Dorsolateral prefrontal cortex (tissue), 122 donors: ENCODE measurements at places on chromosomes 16 and 17.
A peak's percentile ranks its signal among the peaks of the same experiment; 100 is the strongest.

- DNase-seq = no peak
Measured at GRCh38 chr16:47016700-47017133, 43.2 kb upstream of the DNAJA2 start.

GRCh38 chr16:87823181-87823929 lies 46.0 kb downstream of the SLC7A5 start:
- no peak for DNase-seq

GRCh38 chr17:77354670-77355455 lies 214.1 kb downstream of the SEC14L1 start:
- peak; percentile 3 for DNase-seq

GRCh38 chr17:35969558-35970380 lies 11.5 kb downstream of the CCL16 start:
- peak; percentile 55 for DNase-seq

DNA sequence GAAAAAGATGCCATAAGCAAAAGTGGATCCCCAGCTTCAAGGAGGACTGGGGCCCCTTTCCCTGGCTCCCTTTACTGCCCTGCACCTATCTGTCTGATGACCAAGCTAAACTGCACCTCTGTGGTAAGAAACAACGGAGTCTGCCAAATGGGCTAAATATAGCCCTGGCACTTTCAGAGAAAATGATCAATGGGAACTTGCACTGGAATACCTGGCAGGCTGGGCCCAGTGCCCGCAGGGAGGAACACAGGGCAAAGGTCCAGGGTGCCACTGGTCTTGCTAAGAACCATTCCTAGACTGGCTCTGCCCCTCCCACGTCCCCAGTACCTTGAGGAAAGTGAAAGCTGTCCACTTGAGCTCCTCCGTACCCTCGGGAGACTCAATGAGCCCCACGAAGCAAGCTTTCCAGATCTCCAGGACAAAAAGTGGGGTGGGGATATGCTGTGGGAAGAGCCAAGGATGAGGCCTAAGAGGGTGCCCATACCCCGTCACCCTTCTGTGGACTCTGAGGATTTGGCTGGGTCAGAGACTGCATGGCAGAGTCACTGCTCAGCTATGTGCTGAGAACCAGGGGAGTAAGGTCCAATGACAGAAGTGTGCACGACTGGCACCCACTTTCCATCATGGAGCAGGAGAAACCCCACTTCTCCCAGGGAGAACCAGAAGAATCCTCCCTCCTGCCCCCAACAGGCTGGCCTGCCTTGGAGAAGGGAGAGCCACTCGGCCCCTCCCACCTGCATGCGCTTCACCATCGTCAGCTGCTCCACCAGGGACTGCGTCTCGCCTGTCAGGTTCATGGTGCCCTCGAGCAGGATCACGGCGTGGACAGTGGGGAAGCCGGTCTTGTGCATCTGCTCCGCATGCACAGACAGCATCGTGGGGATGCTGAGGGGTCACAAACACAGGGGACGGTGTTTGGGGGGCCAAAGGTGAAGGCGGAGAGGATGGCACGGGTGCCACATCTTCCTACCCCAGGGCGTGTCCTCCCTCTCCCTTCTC lies 17.4 kb downstream of the CSF3 start:
- DNase-seq = no peak

GRCh38 chr16:88803264-88803987 lies at the start of gene CDT1:
Gene CDT1, plus strand, starts transcription at chr16:88803789. Its CDS starts 43 bp downstream, at chr16:88803832.
- peak; percentile 88 for DNase-seq

DNA sequence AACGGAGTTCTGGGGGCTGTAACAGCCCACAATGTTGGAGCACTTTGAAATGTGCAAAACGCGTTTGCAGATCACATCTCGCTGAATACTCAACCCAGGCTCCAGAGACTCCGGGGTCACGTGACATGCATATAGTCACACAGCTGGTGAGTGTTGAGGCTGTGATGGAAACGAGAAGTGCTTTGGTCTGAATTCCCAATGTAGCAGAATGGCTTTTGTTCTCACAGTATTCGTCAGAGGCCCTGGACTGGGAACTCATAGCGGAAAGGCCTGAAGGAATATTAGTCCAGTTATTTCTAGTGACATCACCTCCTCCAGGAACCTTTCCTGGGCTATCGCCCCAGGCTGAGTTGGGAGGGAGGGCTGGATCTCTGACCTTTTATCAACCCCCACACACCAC lies 95.8 kb upstream of the CRHR1 start:
- no peak for DNase-seq

- no peak for DNase-seq
Measured at GRCh38 chr16:2035431-2036199, 8.9 kb downstream of the NHERF2 start.

GRCh38 chr16:12214509-12214908 lies 238.0 kb downstream of the SNX29 start:
- DNase-seq = no peak

DNA sequence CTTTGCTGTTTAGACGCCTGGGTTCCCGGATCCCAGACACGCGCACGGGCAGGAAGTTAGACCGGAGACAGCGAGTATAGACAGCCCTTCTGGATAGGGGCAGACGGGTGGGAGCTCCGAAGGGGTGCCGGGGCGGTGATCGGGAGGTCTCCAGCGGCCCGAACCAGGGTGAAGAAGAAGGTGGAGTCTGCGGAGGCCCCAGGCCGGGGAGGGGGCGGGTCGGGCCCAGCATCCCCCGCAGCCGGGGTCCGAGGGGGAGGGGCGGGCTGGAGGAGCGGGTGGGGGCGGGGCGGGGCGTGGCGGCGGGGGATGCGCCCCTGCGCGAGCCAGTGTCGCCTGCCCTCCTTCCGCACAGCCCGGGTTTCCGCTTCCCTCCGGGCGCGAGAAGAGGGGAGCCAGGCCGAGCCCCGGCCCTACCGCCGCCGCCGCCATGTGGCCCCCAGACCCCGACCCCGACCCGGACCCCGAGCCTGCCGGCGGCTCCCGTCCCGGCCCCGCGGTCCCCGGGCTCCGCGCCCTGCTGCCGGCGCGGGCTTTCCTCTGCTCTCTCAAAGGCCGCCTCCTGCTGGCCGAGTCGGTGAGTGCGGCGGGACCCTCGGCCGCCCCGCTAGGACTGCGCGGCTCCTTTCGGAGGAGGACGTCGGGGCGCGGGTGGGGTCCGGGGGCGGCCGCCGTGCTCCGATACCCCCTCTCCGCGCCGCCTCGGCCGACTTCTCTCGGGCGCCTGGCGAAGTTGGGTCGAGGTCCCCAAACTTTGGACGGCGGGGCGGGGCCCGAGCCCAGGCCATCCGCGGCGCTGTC lies at the start of gene CMTM3:
CMTM3 (plus strand) TSS at position 329 of the 801 bp plus-strand sequence; CDS start at position 431, 102 bp downstream.
- DNase-seq = no peak

GRCh38 chr16:84446084-84446483 lies 58.4 kb downstream of the MEAK7 start:
- DNase-seq = no peak

GRCh38 chr16:86050591-86051367 lies 151.8 kb downstream of the IRF8 start:
- no peak for DNase-seq

GRCh38 chr16:79592186-79592585 lies 8.4 kb downstream of the MAF start:
- DNase-seq = no peak

DNA sequence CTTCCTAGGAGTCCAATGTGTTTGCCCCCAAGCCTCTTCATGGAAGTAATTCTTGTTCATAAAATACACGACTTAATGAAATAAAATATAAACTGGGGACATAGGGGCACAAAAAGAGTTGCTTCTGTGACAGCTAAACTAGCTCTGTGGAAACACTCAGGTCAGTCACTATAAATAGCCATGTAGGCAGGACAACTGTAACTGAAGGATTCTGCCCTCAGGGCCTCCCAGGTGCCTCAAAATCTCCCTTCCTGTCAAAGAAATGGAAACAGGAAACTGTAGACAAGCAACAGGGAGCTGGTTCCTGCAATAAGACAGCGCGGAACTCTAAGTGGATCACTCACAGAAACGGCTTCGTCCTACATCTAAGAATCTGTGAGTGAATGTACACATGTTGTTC lies 178.1 kb upstream of the ZFHX3 start:
- DNase-seq = no peak

GRCh38 chr16:500709-501108 lies 26.8 kb upstream of the CAPN15 start:
- no peak for DNase-seq

DNA sequence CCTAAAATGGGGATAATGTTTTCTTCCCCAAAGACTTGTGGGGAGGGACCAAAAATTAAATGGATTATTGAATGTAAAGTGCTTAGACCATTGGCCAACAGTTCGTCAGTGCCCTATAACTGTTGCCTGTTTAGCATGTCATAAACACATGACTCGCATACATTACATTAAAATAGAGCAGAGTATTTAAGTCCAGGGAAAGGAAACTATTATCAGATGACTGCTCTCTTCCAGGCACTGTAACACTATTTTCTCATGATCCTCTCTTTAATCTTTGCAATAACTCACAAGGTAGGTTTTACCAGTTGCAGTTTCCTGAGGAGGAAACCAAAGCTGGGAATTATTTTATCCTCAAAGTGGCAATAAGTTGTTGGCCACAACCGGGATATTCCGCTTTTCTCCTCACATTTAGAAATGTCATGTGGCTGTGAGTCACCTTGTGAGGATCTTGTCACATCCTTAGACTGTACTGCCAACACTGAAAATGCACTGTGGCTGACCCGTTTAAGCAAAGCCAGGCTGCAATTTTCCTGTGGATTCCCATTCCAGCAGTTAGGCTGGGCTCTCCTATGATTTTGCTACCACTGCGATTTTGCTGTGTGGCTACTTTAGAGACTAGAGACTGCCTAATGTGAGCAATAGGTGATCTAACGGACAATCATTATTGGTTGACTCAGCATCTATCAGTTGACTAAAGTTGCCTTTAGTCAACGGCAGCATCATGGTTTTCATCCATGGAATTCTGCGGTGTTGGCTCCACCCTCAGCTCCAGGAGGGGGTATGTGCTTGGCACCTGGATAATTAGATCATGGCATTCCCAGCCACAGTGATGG lies 58.3 kb upstream of the DHX40 start:
- no peak for DNase-seq

DNA sequence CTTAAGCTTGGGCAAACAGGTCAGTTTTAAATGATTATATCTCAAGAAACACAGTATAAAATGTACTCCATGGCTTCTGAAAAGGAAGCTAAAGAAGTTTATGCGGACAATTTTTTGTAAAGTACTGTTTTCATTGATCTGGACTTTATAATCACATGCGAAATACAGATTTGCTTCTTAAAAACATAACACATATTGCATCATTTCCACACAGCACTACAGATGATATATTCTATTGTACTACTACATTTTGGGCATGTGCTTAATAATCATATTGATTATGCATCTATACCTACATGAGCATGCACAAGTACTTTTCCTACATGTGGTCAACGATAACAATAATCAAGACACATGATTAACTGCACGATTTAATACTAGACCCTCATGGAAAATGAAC lies 22.5 kb downstream of the TRIM37 start:
- DNase-seq = no peak

DNA sequence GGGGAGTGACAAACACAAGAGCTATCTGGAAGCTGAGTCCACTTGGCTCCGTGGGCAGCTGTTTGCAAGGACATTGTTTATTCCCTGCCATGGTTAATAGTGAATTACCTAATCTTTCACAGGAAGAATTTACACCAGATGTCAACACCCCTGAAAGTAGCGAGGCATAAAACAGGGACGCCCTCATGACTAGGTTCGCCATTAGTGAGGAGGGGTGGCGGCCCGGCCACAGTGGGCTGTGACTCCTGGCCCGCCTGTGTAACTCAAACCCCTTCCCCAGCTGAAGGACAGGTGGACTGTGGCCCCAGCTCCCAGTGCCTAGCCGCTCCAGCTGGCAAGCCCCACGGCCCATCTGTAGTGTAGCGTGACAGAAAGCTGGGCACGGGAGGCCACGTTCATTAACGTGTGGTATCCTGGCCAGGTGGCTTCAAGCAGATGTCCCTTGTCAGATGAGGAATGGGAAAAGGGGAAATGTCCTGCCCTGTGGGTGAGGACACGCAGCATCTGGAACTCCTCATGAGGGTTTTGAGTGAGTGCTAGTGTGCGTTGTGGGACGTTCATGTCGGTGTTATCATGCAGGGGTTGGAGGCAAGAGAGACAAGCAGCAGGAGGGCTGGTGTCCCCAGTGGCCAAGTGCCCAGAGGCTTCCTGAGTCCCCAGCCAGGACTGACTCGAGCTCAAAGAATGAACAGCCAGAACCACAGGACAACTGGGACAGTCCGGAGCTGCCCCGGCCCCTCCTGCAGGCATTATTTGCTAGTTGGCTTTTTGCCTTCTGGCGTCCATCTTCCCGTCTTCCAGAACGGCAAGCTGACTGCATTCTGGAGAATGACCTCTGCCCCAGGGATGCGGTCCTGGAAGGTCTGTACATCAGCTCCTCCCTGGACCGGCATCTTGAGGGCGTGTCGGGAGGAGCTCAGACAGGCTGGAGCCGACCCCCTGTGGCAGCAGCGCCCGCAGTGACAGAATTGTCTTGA lies 19.2 kb downstream of the KDM8 start:
- DNase-seq = no peak

DNA sequence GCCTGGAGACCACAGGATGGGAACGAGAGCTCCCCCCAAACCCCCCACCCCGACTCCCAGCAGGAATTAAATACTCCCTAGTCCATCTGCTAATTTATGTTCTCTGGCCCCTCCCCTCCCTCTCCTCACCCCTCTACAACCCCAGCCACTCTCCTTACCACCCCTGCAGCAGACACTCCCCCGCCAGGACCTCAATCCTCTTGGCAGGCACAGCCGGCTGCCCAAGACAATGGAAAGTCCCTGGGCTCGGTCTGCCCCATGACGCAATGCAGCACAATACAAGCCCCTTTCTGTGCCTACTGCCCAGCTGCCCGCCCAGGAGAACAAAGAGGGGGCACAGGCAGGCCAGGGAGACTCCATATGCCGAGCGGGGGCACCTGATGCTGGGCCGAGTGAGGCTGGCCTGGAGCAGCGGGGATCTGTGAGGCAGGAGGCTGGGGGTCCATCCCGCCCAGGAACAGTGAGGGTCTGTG lies 30.3 kb upstream of the CDC42EP4 start:
- DNase-seq = peak; percentile 94

GRCh38 chr17:47982645-47983390 lies 11.9 kb downstream of the CDK5RAP3 start:
- DNase-seq = no peak

GRCh38 chr17:31673076-31673475 lies 186.0 kb downstream of the COPRS start:
- no peak for DNase-seq

- peak; percentile 88 for DNase-seq
Measured at GRCh38 chr16:1959269-1960039, at the start of gene NDUFB10. Gene NDUFB10, plus strand, starts transcription at chr16:1959538. Its CDS starts 87 bp downstream, at chr16:1959625.

- DNase-seq = no peak
Measured at GRCh38 chr16:49469930-49470451, 96.4 kb downstream of the C16orf78 start.

DNA sequence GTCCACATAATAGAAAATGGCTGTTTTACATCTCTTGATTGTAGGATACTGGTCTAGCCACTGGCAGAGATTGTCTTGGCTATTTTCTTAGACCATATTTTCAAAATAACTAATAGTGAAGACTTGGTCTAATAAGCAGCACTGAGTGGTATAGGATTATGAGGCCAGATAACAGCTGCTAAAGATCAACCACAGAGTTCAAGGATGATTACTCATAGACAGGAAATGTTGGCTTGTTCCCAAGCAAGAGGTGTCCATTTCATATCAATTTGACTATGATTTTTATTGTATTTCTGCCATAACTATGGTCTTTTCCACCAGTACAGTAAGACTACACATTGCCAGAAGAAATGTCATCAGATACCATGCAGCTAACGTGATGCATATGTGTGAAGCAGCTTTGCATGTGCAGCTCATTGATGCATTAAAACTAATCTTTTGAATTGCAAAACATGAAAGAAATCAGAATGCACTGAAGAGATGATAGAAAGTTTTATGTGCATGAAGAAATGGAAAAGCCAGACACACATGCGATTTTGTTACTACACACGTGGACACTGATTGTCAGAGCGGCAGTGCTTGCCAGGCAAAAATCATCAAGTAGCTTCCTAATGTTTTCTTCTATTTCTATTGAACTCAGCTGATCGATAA lies 693.3 kb downstream of the CDH11 start:
- no peak for DNase-seq
